Fibroblast of skin of right biceps (primary cell): ENCODE measurements at places on chromosomes 7 and 10.
A peak's percentile ranks its signal among the peaks of the same experiment; 100 is the strongest.

- DNase-seq, result peak; percentile 56
Measured at GRCh38 chr7:134701272-134701671, 54.6 kb downstream of the BPGM start.

GRCh38 chr7:74379938-74380337, 73.8 kb upstream of the GTF2IRD1 start:
- no peak for DNase-seq

DNA sequence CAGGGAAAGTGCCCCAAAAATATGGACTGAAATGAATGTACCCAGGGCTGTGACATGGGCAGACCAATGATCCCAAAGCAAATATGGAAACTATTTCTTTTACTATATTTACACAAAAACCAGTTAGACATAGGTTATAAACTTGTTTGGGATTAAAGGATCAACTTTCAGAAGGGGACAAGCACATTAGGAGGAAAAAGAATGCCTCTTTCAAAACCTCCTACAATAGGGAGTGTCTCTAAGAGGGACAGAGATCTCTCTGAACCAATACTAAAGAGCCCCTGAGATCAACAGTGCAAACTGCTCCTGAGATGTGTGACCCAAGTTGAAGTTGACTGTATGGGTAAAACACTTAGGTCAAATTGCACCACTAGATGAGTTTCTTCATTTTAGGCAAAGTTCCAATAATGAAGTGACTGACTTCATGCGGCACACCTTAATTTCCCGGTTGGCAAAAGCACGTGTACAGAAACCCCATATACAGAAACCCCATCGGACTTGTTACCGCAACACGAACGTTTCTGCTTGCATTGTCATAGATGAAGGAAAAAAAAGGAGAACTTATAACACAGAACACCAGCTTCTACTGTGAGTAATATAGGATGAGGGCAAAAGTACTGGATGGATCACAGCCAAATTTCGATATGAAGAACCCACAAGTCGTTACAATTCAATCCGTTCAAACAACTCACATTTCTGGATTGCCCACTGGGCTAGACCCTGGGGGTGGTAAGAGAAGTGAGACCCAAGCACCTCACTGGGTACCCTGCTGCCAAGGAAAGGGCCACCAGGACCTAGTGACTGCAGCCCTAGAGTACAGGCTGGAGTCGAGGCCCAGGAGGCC, 4.3 kb downstream of the SVIL start:
- no peak for DNase-seq

GRCh38 chr7:135270577-135271254, 37.1 kb downstream of the STRA8 start:
- no peak for DNase-seq

- DNase-seq, result no peak
Measured at GRCh38 chr10:35972275-35972674, 330.2 kb upstream of the FZD8 start.

- DNase-seq, result no peak
Measured at GRCh38 chr10:70540089-70540788, 61.7 kb downstream of the PALD1 start.

- no peak for DNase-seq
Measured at GRCh38 chr10:125222515-125223308, 62.3 kb upstream of the CTBP2 start.

DNA sequence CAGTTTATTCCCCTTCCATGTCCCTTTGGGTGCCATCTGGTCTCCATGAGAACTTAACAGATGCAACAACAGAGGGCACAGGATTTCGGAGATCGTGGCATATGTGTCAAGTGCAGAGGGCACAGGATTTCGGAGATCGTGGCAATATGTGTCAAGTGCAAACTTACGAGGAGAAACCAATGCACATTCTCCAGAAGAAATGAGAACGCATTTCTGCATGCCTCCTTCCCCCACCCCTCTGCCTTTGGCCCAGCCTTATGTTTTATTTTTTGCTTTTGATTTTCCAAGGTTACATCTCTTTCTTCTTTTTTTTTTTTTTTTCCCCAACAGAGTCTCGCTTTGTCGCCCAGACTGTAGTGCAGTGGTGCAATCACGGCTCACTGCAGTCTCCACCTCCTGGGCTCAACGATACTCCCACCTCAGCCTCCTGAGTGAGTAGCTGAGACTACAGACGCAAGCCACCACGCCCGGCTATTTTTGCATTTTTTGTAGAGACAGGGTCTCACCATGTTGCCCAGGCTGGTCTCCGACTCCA, 586 bp upstream of the ANKRD26 start:
- no peak for DNase-seq

DNA sequence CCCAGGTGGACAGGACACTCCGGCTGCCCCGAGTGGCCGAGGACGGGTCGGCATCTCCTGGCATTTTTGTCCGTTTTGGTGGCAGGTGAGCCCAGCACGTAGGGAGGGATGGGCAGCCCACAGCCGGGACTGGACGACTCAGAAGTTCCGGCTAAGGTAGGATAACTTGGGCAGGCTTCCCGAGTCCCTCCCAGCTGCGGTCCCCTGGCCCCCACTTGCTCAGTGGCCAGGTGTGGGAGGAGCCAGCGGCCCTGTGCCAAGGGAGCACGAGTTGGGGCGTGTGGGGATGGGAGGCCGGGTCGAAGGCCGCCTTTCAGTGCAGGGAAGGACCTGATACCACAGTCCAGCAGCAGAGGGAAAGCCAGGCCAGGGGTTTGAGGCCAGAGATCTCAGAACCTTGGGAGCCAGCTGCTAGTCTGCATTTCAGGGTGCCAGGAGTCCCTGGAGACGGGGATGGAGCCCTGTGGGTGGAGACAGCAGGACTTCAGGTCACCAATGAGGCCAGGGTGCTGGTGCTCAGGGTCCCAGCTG, 58.5 kb downstream of the PWWP2B start:
- DNase-seq, result no peak

- no peak for DNase-seq
Measured at GRCh38 chr7:149398195-149398820, 62.6 kb downstream of the ZNF777 start.

GRCh38 chr7:129187681-129188371, 607 bp upstream of the SMO start:
- no peak for DNase-seq

GRCh38 chr10:114340816-114341215, 63.5 kb downstream of the AFAP1L2 start:
- DNase-seq, result no peak
